ENCODE measurements at places on chromosomes 11 and 22.

- DNase-seq = no peak
Observed at GRCh38 chr11:117686711-117687110, 110.3 kb downstream of the DSCAML1 start.

GRCh38 chr11:102186551-102187191 is 76.4 kb downstream of the YAP1 start:
- no peak for DNase-seq

- DNase-seq = no peak
Observed at GRCh38 chr11:116981266-116981885, 116.9 kb downstream of the SIK3 start.

- DNase-seq = no peak
Observed at GRCh38 chr11:133950874-133951326, 5.9 kb downstream of the IGSF9B start.

- no peak for DNase-seq
Observed at GRCh38 chr11:119523539-119524157, 100.7 kb upstream of the THY1 start.

DNA sequence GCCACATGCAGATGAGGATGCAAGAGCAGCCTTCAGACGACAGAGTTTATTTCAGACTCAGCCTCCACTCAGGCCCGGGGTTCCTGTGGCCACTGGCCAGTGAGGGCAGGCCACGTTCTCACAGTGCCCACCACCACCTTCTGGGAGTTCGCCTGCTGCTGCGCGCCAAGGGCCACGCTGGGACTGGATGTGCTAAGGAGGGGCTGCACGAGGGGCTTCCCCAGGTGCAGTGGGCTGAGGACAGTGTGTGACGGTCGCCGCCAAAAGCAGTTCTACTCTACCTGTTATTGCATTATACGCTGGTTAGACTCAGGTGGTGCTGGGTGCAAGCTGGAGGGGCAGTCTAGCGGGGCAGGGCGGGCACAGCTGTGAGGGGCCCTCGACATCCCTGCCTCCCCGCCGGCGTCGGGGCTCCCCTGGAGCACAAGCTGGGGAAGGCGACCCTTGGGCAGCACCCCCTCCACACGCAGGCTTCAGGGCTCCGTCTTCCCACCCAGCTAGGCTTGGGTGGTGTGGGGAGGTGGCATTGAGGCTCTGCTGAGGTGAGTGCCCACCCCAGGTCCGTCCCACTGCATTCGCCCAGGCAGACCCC is 2.7 kb downstream of the CEND1 start:
- DNase-seq = no peak

DNA sequence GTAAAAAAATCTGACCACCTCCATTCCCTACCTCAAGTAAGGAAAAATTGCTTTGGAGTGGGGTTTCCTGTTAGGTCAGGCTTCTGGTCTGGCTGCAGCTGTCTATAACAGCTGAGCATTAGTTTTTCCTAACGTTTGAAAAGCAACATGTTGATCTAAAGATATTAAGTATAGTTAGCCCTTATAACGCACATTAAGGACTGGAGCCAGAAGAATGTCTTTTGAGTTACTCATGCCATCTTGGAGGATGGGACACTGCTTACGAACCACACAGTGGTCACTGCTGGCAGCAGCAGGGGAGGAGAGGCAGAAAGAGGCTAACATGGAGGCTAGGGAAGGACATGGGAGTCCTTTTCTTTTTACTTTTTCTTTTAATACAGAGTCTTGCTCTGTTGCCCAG is 44.1 kb upstream of the GDPD4 start:
- DNase-seq = no peak

- DNase-seq = no peak
Observed at GRCh38 chr11:20075627-20076026, 84.6 kb downstream of the DBX1 start.

GRCh38 chr22:45889539-45890350 is 87.2 kb downstream of the WNT7B start:
- DNase-seq = no peak

GRCh38 chr11:11662578-11662977 is 40.8 kb upstream of the GALNT18 start:
- no peak for DNase-seq

Data from activated CD8-positive, alpha-beta memory T cell treated with anti-CD3 and anti-CD28 coated beads for 4 hours (primary cell).